Activated CD8-positive, alpha-beta memory T cell treated with anti-CD3 and anti-CD28 coated beads for 4 hours (primary cell): ENCODE measurements at places on chromosomes 6 and 20.

DNA sequence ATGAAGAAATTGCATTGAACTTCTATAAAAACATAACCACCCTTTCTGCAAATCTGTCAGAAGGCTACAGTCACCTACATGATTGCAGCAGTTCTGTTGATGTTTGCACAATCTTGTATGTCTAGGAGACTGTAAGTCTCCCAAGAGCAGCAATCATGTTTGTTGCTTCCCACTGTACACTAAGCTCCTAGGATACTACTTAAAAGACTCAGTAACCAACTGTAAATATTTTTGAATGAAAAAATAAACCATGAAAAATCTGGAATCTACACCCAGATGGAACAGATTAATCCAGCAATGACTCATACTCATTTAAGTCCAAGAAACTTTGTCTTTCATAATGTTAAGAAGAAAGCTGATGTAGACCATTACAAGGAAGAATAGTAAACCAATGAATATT, 168.5 kb upstream of the ATXN1 start:
- no peak for DNase-seq

- DNase-seq, result peak; percentile 20
Observed at GRCh38 chr6:104682722-104683643, 176.7 kb downstream of the HACE1 start.

DNA sequence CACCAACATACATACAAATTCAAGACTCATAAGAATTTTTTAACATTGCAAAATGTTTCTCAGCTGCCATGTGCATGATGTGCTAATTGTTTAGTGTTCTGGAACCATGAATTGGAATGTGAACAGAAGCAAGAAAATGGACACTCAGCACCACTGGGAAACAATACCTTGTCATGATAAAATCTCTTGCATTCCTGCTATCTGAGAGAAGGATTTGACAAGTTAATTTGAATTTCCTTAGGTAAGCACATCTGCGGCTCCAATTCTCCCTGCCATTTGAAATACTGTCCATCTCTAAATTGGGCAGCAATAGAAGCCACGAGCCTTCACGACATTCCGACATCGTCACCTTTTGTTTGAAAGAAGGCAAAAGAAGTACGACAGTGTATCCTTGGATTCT, 1104.6 kb upstream of the MAP3K7 start:
- DNase-seq, result no peak

- no peak for DNase-seq
Observed at GRCh38 chr6:77425671-77426070, 37.6 kb downstream of the HTR1B start.

DNA sequence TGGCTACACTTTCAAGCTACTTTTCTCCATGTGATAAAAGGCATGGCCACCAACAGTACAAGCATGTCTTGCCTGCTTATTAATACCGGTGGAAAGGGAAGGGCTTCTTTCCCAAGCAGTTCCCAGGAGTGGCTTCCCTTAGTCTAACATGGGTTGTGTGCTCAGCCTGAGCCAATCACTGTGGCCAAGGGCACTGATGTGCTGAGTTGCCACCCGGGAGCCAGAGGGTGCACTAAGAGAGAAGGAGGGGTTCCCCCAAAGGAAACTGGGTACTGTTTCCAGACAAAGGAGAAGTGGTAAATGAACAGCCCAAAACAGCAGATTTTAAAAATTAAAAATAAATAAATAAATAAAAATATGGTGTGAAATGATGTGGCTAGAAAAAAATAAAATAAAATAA, 68.5 kb downstream of the BANF2 start:
- no peak for DNase-seq

GRCh38 chr6:152277826-152278329, 359.3 kb downstream of the SYNE1 start:
- no peak for DNase-seq

DNA sequence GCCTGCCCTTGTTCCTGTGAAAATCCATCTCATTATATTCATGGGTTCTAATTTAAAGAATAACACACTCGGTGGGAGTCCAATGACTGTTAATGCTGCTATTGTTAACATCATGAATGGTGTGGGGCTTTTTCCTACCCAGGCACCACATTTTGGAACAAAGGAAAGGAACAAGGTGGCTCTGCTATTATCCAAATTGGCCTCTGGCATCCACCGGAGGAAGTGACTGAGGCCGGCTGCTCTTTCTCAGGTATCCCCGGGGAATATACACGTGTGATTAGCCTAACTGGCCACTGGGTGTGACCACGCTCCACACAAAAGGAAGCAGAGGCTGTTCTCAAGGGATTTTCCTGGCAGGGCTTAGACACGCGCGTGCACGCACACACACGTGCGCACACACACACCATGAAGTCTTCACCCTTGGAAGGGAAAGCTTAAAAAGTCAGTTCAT, 601.2 kb upstream of the ARID1B start:
- DNase-seq, result no peak
